Activated CD4-positive, alpha-beta memory T cell treated with anti-CD3 and anti-CD28 coated beads for 36 hours (primary cell): ENCODE measurements at places on chromosomes 5 and 9.

GRCh38 chr5:42593591-42593990, 163.0 kb upstream of the CCDC152 start:
- DNase-seq, result no peak

DNA sequence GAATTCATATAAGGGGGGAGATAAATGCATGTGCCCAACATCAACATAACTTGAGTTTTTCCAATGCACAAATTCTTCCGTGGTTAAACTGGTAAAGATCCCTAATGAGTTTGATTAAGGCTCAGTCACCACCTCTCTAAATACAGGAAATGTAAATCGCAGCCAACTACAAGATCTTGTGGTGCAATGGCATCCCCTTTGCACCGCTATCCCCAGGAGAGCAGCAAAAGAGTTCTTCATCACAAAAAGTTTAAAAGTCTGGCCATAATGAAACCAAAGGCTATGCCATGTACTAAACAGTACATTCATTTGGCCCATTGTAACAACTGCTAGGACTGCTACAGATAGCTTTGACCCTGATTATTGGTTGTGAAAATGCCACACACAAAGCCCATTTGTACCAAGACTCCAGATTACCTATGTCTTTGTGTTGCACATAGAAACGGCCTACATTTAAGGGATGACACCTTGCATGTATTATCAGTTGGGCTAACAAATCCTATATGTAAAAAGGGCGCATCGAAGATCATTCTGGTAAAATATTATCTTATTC, 44.5 kb downstream of the ZNF608 start:
- no peak for DNase-seq

- DNase-seq, result no peak
Measured at GRCh38 chr9:7579351-7579750, 220.2 kb downstream of the DMAC1 start.

DNA sequence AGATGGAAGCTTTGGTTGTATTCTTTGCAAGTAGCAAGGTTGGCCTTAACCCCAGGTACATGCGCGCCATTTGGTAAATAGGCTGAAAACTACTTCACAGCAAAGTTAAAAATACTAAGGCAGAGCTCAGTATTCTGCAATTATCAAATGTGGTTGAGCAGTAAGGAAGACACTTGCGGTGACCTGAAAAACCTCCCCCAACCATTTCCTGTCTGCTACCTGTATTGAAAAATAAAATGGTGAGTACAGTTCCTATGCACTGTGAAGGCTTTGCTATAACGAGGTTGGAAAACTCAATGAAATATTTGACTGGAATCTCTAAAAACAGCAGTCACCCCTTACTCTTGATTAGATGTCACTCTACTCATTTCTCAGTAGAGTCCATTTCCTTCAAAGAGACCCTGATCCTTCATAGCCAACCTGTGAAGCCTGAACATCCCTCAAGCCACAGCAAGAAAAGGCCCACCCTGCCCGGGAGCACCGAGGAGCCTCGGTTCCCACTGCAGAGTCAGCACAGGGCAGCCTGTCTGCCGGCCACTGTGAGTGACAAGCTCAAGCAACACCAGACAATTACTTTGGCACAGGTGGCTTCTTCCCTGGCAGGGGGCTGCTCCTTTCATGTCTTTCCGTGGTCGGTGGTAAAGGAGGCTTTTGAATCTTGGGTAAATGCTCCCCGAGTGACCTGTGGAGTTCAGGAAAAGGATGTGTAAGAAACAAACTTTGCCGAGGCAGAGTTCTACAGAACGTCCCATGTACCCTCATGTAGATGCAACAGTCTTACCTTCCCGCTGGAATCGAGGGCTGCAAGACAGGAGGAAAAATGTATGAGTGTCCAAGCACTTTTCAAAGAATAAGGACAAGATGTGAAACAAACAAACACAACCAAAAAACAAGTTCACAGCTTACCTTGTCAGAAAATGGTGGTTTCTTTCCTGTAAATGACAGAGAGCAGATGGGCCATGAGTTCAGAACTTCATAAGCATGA, 29.6 kb downstream of the C5orf58 start:
- DNase-seq, result peak; percentile 54

DNA sequence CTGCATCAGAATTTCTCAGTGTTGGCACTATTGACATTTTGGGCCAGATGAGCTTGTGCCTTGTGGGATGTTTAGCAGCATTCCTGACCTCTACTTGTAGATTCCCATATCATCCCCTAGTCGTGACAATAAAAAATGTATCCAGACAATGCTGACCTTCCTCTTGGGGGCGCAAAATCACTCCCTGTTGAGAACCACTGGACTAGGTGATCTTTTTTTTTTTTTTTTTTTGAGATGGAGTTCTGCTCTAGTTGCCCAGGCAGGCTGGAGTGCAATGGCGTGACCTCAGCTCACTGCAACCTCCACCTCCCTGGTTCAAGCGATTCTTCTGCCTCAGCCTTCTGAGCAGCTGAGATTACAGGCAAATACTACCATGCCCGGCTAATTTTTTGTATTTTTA, 22.6 kb downstream of the STXBP1 start:
- no peak for DNase-seq

DNA sequence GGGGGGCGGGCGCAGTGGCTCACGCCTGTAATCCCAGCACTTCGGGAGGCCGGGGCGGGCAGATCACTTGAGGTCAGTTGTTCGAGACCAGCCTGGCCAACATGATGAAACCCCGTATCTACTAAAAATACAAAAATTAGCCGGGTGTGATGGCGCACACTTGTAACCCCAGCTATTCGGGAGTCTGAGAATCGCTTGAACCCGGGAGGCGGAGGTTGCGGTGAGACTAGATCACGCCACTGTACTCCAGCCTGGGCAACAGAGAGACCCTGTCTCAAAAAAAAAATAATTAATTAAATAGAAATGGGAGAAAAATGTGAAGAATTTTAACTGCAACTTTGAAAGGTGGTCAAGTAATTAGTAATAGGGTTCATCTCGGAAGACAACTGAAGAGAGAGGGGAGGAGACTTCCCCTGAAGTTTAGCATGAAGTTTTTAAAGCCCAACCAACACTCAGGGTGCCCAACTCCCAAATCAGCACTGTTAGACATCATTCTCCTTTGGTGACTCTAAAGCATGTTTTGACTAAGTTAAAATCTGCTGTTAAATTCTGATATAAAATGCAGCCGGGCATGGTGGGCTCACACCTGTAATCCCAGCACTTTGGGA, 1.4 kb upstream of the CSNK1A1 start:
- no peak for DNase-seq

DNA sequence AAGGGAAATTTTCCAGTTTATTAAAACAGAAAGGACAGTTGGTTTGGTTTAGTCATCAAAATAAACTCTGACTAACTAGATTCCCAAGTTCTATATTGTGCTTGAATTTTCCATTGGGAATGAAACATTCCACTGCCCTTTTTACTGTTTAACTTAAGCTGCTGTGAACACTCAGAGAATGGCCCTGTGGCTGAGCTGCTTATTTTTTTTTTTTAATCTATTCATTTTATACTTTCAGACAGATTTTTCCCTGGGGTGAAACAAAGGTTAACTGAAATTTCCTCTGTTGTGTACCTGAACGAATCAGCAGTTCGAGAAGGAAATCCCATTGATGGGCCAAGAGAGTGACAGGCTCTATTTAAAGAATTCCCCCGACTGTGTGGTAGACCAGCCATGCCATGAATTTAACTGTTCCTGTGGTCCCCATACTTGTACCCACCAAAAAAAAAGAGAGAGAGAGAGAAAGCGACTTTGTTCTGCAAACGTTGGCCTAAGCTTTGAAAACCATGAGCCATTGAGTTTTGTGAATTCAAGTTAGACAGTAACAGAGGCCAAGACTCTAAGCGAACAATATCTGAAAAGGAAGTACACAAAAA, 138.7 kb upstream of the GRHPR start:
- DNase-seq, result no peak

GRCh38 chr5:107047048-107047447, 623.7 kb downstream of the EFNA5 start:
- no peak for DNase-seq

DNA sequence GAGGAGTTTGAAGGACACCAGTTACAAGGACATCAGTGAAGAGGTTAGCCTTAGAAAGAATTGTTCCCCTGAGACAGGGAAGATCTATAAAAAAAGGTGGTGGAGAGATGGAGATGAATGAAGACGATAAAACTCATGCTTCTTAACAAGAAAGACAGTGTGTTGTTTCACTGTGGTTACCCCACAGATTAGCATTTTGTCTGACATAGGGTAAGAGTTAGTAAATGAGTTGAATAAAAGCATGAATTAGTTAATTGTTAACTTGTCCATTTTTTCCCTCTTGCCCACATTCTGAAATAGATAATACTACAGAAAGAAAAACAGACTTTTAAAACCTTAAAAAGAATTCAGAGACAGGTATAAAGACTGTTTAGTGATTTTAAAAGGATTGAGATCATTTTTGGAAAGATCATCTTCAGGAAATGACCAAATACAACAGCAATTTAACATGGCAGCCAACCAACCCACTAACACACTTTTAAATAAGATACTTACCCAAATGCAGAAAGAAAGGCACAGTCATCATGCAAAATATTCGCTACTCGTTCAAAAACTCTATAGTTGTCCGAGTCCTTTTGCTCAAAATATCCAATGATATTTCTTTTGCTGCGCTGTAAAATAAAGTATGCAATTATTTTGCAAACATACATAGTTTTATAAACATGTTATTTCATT, 78.5 kb downstream of the ERP44 start:
- no peak for DNase-seq

- no peak for DNase-seq
Measured at GRCh38 chr5:154228696-154229095, 38.2 kb downstream of the GALNT10 start.

- peak; percentile 92 for DNase-seq
Measured at GRCh38 chr9:113622600-113623400, 159.3 kb downstream of the RGS3 start.

DNA sequence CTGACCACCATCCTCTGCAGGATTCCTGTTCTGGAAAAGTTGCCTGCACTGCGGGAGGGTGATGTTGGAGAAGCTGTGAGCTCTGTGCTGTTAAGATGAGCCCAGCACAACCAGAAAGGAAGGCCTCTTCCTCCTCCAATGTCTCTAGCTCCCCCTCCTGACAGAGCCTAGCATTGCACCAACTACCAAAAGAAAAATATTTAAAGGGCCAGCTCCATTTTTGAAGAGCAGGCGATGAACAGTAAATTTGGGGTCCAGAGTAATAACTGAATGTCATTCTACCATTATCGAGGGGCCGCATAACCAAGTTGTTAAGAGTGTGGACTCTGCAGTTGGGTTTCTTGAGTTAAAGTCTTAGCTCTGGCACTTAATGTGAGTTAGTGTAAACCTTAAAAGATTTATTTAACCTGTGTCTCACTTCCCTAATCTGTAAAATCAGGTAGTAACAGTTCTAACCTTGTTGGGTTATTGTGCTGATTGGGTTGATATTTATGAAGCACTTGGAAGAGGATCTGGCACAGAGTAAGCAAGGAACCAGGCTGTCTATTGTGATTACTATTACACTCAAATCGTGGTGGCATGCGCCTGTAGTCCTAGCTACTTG, 3.9 kb downstream of the TEX53 start:
- DNase-seq, result peak; percentile 86

DNA sequence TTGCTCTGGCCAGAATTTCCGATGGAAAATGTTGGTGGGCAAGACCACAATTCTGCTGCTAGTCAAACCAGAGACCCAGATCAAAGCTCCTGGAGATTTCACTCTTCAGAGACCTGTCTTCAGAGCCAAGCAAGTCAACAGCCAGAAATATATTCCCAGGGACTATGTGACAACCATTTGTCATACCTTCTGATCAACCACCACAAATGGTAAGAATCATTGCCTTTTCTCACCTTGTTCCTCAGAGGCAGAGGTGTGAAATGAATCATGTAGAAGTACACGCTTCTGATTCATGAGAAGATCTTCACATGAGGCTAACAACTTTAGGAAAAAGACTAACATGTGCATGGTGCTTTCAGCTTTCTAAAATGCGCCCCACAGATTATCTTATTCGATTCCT, 53.5 kb downstream of the SUSD1 start:
- no peak for DNase-seq

DNA sequence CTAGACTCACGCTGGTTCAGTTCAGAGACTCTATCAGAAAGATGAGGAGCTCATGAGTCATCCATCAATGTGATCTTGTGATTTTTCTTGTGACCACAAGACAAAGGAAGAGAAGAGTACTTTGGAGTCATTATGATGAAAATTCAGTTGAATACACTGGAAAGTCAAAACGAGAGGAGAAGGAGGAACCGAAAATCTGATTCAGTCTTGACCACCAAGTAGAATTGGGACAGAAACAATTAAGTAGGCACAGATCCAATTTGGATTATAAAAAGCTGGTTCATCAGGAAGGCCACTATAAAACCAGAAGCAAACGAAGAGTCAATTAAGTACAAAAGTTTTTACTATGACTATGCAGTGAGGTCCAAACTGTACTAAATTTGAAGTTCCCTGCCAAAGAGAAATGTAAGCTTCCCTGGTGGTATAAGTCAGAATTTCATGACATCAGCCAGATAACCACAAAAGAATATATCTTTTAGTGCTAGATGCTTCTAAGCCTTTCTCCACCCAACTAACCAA, 90.9 kb downstream of the THBS4 start:
- peak; percentile 28 for DNase-seq

DNA sequence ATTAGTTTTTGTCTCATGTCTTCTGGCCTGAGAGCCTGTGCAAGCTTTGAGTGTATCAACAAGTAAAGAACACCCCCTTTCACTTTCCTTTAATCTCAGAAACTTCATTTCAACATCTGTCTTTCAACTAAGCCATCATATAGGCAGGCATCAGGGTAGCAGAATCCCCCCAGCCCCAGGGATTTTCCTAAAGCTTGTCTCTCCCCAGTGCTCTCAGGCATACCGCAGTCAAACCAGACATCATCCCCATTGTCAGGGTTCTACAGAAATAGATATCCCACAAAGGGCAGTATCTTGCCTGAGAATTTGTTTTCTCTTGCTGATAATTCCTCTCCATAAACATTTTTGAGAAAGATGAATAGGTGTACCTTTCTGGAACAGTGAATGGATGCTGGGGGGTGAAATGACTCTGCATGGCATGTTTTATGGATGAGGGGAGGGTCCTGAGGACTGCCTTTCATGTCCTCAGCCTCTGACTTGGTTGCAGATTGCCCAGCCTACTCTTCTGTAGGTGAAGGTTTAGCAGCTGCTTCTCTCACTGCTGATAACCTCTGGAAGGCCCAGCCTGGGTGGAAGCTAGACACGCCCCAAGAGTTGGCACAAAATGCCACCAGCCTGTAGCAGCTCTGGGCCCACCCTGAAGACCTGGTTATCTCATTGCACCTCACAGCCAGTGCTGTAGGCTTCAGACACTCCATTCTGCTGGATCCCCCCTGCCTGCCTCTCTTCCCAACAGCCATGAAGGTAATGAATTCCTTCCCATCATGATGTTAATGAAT, 20.5 kb upstream of the SHB start:
- DNase-seq, result no peak
